Thoracic aorta endothelial cell (primary cell): ENCODE measurements at places on chromosomes 16 and 17. TPM values are rescaled to one million over a fixed set of nuclear protein-coding genes. Genes with fewer than 3 reads are reported as not detected.

The SPN gene
- total RNA-seq, result not detected in 2 replicates

The SLFN12 gene
- total RNA-seq, result 47.0 and 61.0 TPM in 2 replicates

The EFNB3 gene
- 0.36 and 0.53 TPM in 2 replicates for total RNA-seq

The GNPTG gene
- 18.5 and 23.9 TPM in 2 replicates for total RNA-seq

The PHOSPHO1 gene
- 0.27 TPM in 1 of 2 replicates, not detected in the other for total RNA-seq

The PIK3R5 gene
- total RNA-seq, result not detected in 2 replicates

The KRTAP4-4 gene
- total RNA-seq, result not detected in 2 replicates

The CBLN1 gene
- 0.22 TPM in 1 of 2 replicates, not detected in the other for total RNA-seq
